Ascending aorta (tissue), 2 donors: ENCODE measurements at places on chromosomes 11 and 22.

DNA sequence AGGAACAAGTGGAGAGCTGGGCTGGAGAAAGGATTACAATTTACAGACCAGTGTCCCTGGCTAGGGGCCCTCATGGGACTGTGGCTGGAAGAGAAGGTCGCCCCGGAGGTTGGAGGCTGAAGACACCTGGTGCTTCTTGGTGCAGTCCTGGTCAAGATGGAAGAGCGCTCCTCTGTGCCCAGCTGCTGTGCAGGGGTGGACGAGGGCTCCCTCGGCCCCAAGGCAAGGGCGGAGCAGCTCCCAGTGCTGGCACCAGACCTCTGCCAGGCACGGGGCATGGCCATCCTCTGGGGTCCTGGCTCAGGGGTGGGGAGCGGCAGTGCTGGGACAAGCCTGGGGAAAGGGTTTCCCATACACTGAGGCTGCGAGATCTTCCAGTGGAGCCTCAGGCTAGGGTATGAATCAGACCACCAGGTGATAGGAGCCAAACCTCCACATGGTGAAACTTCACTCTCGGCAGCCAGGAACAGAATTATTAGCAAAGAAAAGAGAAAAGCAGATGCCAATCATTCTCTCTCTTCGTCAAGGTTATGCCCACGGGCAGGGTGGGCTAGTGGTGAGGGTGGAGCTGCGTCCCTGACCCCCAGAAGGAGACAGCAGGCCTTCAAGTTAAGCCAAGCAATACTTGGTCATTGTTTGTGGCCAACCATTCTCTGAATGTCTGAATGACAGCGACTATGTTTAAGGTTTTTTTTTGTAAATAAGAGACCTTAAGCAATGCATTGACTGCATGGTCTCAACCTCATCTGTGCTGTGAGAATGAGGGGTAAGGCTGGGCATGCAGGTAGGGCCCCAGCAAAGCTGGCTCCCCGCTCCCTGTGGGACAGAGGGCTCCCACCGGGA lies 32.1 kb downstream of the PPM1F start:
- DNase-seq, result no peak

GRCh38 chr11:12149672-12150225 lies 39.4 kb downstream of the MICAL2 start:
- DNase-seq, result no peak

DNA sequence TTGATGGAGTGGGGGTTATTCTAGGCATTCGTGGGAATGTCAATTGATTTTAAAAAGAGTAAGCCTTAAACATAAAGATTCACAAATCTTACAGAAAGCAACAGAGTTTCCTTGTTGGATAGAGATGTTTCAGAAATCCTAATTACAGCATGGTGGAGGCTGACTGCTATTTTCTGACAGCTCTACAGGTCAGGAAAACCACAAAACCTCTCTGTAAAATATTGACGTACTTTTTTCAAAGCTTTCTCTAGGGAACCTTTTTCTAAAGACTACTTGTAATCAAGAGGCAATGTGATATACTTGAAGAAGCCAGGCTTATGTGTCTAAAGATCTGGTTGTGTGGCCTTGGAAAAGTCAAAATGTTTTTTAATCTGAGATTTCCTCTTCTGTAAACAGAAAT lies 9.1 kb upstream of the OR8B8 start:
- DNase-seq, result no peak

GRCh38 chr11:114075891-114076441 lies 16.5 kb downstream of the ZBTB16 start:
- no peak for DNase-seq

GRCh38 chr22:47080100-47080499 lies 317.6 kb downstream of the TBC1D22A start:
- DNase-seq, result no peak
